Activated naive CD8-positive, alpha-beta T cell treated with anti-CD3 and anti-CD28 coated beads for 36 hours (primary cell): ENCODE measurements at places on chromosomes 12 and 14.

DNA sequence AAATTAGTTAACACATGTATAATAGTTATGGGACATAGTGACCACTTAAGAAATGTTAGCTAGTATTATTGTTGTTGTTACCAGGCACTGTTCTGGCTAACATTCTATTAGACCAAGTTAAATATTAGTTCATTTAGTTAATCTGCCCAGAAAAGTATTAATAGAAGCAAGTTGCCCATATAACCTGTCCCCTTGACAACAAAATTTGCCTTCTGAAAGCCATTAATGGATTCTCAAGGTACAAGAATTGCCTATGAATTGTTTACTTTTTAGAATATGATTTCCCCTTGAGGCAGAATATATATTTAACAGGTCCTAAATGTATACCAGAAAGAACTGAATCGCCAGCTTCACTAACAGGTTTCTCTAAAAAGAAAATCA, 167.3 kb upstream of the TMCC3 start:
- DNase-seq = no peak

DNA sequence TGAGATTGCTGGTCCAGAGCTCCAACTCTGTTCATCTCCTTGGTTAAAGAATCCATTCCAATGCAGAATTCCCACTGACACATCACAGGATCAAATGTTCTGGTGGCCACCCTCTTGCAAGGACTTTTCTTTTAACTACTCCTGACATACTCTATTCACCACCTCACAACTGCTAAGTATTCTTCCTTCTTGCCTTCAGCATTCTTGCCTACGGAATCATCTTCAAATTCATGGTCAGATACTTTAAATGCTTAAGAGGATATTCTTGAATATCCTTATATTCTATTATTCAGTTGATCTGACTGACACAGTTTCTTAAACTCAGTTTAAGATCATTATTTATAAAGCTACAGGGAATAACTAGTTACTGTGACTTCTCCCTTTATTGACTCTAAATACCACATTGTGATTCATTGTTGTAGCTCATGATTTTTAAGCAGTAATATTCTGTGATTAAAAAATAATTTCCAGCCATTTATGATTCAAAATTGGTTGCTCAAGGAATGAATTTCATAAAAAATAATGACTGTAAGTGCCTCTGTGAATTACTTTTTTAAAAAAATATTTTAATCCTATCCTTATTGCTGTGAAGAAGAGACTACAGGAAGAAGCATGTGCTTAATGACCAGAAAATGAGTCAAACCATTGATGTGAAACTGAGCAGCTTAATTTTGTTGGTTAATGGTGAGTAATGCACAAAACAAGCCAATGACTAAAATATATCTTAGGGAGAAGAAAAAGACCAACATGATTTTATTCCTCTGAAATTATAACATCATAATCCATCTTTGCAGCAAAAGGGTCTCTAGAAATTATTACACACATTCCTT, 207.1 kb downstream of the PIK3C2G start:
- no peak for DNase-seq

DNA sequence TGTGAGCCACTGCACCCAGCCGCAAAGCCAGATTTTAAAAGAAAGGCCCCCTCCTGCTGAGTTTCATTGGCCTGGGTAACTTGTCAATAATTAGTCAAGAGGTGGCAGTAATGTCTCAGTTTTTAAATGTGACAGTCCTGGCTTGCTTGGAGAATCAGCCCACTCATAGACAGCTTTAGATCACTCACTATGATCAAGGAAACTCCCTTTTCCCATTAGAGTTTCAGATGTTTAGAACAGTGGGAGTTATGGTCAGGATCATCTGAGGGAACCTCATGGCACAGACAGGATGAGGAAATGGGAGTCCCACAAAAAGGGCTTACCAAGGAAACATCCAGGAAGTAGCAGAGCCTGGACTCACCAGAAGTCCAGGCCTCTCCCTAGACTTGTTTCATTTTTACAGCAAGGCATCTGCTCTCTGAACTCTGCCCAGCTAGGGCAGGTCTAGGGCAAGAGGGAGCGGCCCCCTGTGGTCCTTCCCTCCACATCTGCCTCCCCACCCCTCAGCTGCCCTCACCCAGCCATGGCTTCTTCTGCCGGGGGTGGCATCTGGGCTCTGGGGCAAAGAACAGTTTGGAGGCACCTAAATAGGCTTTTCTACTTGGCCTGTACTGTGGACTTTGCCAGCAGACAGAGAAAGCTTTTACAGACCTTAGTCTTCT, 11.2 kb downstream of the BCL2L14 start:
- no peak for DNase-seq

DNA sequence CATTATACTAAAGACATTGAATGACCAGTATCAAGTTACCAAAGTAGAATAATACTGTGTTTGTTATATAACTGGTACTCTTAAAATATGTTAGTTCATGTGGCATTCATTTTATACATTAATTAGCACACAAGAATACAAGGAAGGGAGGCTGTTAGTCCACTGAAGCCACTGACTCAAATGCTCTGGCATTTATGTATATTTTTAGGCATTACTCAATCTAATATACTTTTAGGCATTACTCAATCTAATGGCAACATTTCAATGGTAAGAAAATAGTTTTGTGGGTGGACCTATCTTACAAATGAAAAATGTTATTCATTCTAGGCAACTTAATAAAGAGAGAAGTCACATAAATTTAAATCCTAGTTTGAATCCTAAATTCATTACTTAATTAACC, 874.4 kb upstream of the USP15 start:
- no peak for DNase-seq

GRCh38 chr12:105040476-105040875, 43.8 kb downstream of the ALDH1L2 start:
- no peak for DNase-seq

DNA sequence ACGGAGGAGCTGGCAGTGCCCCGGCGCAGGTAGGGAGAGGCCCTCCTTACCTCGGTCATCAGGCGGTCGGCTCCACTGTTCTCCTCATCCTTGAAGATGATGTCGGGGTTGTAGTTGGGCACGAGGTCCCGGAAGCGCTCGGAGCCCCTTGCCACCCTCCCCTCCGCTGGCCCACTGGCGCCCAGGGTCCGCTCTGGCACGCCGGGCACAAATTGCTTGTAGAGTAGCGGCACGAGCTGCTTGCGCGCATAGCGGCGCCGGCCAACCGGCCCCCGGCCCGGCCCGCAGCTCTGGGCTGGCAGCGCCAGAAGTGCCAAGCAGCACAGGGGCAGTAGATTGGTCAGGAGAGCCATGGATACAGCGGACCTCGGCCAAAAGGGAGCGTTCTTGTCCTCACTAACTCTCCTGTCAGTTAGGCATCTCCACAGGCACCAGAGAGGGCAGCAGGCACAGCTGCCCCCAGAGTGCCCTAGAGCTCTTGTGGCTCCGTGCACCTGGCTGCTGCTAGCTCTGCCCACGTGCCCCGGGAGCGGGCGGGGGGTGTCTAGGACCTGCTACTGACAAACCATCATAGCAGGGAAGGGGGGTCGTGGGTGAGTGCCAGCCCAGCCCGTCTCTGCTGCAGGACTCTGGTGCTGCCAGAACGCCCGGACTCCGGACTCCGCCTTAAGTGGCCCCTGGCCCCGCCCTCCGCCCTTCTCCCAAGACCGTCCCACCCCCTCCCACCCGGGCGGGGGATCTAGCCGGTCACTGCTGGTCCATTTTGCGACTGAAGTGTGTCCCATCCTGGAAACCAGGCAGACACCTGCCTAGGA, at the start of gene DHH:
TSS of gene DHH (minus strand) at position 642 of the 815 bp plus-strand sequence. CDS start at position 353, 289 bp downstream.
- DNase-seq = no peak

GRCh38 chr12:93243382-93243688, 134.4 kb upstream of the NUDT4 start:
- no peak for DNase-seq
